ENCODE measurements at places on chromosomes 7 and 10.

GRCh38 chr10:128814782-128815181 is 652.3 kb upstream of the MGMT start:
- DNase-seq, result no peak

DNA sequence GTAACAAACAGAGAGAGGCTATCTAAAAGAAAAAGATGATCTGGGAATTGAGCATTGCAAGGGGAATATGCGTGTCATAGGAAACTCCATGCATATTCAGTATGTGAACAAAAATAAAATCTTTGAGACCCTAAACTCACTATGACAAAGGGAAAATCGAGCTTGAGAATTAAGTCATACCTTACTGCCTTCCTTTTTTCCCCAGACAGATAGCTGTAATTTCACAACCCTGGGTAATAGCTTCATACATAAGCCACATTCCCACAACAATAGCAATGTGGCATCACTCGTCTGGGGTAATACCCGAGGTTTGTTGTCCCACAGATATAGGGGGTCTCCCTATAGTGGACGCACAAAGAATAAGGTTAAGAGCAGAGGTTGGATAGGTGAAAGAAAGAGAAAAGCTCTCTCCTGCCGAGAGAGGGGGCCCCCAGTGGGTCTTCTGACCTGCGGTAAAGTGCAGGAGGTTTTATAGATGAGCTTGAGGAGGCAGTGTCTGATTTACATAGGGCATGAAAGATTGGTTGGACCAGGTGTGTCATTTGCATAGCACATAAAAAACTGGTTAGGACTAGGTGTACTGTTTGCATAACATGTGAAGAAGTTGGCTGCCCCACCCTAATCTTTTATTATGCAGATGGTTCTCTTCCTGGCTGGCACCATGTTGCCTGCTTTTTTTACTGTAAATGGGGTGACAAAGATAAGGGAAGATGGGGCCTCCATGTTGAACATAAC is 11.6 kb downstream of the CYP3A43 start:
- DNase-seq, result no peak

DNA sequence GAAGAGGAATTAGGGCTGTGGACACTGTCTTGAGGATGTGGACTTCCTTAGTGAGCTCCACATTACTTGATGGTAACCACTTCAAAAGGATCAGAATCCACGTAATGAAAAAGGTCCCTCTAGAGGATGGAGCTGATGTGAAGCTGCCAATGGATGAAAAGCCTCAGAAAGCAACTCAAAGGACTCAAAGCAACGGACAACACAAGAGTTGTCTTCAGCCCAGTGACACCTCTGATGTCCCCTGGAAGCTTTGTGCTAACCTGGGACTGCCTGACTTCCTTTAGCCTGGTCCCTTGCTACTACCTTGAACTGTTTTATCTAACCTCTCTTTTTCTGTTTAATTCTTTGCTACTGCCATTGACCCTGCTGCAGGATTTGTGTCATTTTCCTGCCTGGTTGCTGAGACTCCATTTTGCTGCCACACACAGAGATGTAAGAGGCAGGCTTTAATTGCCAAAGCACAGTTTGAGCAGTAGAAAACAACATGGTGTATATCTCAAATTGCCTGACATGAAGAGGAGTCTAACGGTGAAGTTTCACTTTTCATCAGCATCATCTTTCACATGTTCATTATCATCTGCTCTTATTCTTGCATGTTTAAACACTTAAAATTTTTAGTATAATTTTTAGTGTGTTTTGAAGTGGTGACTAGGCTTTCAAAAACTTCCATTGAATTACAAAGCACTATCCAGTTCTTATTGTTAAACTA is 11.1 kb upstream of the SGCE start:
- DNase-seq, result no peak

- no peak for DNase-seq
Observed at GRCh38 chr7:92402920-92403759, 44.1 kb upstream of the GATAD1 start.

- DNase-seq, result no peak
Observed at GRCh38 chr10:122688293-122688989, 11.2 kb downstream of the C10orf120 start.

- DNase-seq, result no peak
Observed at GRCh38 chr10:44576702-44577191, 191.8 kb upstream of the CXCL12 start.

DNA sequence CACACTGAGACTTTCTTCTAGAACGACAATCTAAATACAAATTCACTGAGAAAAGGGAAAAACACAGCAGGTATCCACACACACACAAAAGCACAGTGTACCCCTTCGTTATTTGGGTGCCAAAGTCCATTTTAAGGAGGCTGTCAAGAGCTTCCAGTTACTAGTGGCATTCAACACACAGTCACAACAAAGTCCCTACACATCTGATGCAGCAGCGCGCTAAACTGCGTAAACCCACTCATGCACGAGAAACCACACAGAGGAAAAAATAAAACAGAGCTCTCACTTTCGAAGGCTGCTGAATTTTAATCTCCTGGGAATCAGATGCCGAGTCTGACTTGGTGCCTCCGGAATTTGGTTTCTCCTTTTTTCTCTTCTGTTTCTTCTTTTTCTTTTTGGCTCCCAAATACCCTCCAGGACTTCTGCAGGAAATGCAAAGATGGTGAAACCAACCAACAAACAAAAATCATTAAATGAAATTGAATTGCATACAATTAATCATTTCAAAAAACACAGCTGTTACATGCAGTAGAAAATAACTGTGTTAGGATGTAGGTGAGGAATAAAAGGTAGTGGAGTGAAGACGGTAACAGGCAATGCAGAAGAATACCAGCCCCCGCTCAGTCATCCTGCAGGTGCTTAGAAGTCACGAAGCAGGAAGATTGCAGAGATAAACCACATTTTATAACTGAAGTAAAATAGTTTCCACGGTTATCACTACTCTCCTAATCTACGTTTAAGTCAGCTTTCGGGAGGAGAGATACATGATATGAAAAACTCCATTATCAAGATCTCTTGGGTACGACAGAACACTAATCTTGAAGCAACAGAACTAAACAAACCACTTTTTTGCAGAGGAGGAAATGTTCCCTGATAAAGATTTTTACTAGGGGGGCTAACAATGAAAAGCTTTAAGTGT is 27.1 kb downstream of the NMT2 start:
- no peak for DNase-seq

DNA sequence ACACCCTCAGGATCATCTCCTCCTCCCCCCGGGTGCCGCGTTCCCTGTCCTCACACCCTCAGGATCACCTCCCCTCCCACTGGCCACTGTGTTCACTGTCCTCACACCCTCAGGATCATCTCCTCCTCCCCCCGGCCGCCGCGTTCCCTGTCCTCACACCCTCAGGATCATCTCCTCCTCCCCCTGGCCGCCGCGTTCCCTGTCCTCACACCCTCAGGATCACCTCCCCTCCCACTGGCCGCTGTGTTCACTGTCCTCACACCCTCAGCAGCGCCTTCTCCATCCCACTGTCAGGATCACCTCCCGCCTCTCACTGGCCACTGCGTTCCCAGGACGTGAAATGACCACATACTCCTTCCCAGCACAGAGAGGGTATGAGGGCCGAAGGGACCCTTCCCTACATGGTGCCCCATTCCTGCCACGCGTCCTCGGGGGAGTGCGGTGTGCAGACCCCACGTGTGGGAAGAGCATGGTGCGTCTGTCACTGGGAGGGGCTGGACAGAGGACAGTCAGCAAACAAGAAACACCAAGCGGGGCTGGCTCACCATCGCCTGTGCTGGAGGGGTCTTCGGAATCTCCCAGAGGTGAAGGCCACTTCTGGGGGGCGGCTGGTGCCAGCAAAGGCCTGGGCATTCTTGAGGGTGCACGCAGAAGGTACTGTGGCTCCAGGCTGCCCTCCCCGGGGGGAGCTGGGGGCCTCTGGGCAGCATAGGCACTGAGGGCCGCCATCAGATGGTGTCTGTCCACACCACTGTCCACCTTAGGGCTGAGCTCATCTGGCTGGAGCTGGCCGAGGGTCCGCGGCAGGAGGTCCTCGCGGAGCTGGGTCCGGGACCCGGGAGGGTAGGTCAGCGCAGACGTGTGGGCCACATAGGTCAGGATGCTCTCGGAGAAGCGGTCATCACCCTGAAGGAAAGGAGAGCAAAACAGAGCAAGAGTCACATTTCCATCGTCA is 421.0 kb downstream of the PTPRN2 start:
- no peak for DNase-seq

GRCh38 chr10:129716211-129716681 is 247.8 kb downstream of the EBF3 start:
- no peak for DNase-seq

DNA sequence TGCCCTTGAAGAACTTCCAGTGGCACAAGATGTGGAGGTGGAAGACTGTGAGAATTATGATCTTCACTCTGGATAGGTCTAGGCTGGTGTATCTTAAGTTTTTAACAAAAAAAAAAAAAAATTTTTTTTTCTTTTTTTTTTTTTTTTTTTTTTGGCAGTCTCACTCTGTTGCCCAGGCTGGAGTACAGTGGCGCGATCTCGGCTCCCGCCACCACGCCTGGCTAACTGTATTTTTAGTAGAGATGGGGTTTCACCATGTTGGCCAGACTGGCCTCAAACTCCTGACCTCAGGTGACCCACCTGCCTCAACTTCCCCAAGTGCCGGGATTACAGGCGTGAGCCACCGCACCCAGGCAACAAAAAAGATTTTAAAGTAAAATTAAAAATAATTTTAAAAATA is 37.9 kb downstream of the WAPL start:
- no peak for DNase-seq

GRCh38 chr7:24102988-24103387 is 181.0 kb upstream of the NPY start:
- DNase-seq, result no peak

GRCh38 chr7:23347682-23348180 is 48.6 kb downstream of the MALSU1 start:
- no peak for DNase-seq

- DNase-seq, result no peak
Observed at GRCh38 chr7:5278766-5279165, 4.0 kb upstream of the SLC29A4 start.

GRCh38 chr10:95501203-95502094 is 59.7 kb downstream of the SORBS1 start:
- DNase-seq, result no peak

DNA sequence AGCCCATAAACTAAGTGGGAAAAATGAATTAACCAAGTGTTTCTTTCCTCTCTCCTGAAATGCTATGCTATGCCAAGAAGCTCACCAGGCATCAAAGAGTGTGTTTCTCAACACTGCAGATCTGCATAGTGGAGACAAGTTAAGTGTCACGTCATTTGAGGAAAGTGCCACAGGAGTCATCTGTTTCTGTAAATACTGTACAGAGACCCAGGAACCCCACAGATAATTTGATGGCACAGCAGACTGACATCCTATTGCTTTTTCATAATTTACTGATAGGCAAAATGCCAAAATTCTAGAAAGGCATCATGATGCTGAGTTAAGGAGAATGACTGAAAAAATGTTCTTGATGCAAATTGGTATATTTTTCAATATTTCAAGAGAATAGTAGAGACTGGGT is 124.3 kb downstream of the NRCAM start:
- DNase-seq, result no peak

GRCh38 chr10:44004913-44005787 is 356.5 kb upstream of the ZNF32 start:
- DNase-seq, result no peak

- DNase-seq, result no peak
Observed at GRCh38 chr10:82462910-82463551, 588.0 kb downstream of the NRG3 start.

GRCh38 chr7:1140476-1141104 is 19.4 kb downstream of the ZFAND2A start:
- no peak for DNase-seq

DNA sequence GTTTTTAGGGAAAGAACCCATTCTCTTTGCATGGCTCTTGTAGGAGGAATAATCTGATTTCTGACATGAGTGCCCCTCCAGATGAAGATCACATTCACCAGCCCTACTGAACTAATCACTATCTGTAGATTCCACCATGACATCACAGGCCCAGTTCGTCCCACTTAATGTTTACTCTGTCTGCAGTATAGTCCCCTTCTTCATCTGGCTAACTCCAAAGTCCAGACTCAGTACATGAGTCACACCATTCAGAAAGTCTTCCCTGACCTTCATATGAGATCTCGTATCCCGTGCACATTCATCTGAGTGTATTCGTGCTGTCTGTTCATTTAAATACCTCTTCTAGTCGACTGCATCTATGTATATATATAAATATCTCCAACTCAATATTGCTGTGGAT is 366.5 kb upstream of the AKR1E2 start:
- no peak for DNase-seq

DNA sequence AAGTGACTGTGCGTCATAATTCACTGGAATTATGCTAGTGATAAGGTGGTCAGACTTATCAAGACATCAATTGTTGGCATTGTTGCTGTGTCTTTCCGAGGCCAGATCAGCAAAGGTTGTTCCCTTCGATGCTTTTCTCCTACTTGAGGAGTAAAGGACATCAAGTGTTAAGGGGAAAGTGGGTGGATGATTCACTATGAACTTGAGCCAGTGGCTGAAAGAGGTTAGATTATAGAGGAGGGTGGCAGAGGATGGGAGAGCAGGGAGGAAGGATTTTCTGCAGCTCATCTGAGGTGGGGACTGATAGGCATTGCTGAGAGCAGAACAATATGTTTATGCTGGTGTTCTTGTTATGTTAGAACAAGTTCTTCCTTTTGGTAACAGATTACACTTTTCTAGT is 131.4 kb upstream of the AGR3 start:
- no peak for DNase-seq

GRCh38 chr10:44511166-44511565 is 126.3 kb upstream of the CXCL12 start:
- no peak for DNase-seq

- no peak for DNase-seq
Observed at GRCh38 chr10:12852687-12853086, 148.8 kb downstream of the CCDC3 start.

DNA sequence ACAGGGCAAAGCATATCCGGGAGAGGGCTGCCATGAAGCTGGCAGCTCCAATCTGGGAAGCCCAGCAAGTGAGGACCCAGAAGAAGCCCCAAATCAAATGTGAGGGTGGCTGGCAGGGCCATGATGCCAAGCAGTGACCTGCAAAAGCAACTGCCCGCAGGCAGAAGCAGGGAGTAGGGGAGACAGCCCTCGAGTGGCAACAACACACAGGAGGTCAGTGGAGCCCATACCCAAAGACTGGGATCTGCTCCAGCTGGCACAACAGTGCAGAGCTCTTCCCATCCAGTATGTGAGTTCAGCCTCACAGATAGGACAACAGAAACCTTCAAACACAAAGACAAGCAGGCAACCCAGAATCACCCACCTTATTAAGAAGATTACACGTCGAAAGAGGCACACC is 45.0 kb downstream of the GRID1 start:
- no peak for DNase-seq

- no peak for DNase-seq
Observed at GRCh38 chr10:104614245-104614831, 26.8 kb upstream of the SORCS3 start.

- no peak for DNase-seq
Observed at GRCh38 chr10:68166871-68167585, 57.7 kb downstream of the MYPN start.

- no peak for DNase-seq
Observed at GRCh38 chr7:4527988-4528636, 154.0 kb upstream of the FOXK1 start.

- DNase-seq, result no peak
Observed at GRCh38 chr10:74862625-74863024, 36.2 kb downstream of the KAT6B start.
